ENCODE measurements at places on chromosomes 16 and 17.

DNA sequence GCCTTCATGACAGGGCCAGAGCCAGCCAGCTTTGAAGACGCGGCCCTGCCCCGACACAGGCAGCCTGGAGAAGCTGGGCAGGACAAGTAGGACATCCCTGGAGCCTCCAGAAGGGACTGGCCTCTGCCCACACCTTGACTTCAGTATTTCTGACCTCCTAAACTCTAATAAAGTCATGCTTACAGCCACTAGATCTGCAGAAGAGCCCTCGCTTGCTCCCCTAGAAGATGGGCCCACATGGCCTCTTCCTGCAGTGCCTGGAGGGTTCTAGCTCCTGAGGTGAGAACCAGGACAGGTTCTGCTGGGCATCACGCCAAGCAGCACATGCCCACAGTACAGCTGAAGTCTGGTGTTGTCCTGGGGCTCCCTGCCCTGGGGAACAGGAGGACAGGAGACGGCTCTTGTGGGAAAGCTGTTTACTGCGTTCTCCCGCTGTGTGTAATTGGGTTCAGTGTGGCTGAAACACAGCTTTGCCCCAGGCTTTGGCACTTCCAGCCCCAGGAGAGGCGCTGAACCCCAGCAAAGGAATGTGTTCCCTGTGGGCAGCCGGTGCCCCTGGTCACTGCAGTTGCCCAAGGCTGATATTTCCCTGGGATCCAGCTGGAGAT, 2.6 kb downstream of the APRT start:
- no peak for DNase-seq
- peak overlapping the region; percentile 94 for H3K4me3 ChIP-seq
- H3K4me1 ChIP-seq, result peaks cover 29% of the 10 kb centered on the region
- no peaks in the 10 kb centered on the region for H3K27me3 ChIP-seq

DNA sequence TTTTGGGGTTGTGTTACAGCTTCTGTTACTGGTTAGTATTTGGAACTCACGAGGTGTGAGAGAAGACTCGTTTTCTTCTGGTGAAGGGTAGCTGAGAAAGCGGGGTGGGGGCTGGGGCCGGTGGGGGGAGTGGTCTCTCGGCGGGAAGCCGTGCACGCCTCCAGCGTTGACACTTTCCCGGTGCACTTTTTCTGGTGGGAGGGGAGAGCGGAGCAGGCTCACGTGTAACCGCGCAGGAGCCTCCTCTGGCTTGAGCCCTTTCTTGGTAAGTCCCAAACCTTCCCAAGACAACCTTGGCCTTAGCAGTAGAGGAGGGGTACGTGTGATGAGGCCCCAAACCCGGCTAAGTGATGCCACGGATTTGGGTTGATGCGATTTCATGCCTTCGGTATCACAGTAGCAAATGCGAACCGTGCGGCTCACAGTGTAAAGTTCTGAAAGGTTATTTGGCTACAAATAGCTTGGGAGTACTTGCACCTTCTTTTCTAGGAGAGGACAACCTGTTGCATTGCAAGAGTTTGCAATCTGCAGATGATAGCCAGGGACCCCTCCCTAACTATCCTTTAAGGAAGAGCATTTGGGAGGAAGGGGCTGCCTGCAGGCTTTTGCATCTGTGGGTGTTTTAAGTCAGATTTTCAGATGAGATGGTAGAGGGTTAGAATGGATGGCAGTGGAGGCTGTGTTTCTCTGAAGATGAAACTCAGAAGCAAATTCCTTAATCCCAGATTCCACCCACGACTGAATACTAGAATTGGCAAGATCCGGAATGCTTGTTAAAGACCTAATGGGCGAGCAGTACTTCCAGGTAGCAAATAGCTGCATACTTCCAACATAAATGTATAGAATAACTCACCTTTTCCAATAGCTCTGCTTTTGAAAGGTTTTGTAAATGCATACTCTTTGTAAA, 1.5 kb downstream of the HLF start:
- peaks cover 90% of the 10 kb centered on the region for H3K27me3 ChIP-seq
- H3K4me3 ChIP-seq, result peak overlapping the region; percentile 30
- H3K27ac ChIP-seq, result no peak overlapping the region

GRCh38 chr16:75372236-75372856, 61.0 kb downstream of the CFDP1 start:
- peaks cover 8% of the 10 kb centered on the region for H3K27me3 ChIP-seq
- DNase-seq, result no peak
- H3K36me3 ChIP-seq, result peaks cover 20% of the 10 kb centered on the region
- H3K27ac ChIP-seq, result no peak overlapping the region
- H3K4me1 ChIP-seq, result peaks cover 2% of the 10 kb centered on the region

DNA sequence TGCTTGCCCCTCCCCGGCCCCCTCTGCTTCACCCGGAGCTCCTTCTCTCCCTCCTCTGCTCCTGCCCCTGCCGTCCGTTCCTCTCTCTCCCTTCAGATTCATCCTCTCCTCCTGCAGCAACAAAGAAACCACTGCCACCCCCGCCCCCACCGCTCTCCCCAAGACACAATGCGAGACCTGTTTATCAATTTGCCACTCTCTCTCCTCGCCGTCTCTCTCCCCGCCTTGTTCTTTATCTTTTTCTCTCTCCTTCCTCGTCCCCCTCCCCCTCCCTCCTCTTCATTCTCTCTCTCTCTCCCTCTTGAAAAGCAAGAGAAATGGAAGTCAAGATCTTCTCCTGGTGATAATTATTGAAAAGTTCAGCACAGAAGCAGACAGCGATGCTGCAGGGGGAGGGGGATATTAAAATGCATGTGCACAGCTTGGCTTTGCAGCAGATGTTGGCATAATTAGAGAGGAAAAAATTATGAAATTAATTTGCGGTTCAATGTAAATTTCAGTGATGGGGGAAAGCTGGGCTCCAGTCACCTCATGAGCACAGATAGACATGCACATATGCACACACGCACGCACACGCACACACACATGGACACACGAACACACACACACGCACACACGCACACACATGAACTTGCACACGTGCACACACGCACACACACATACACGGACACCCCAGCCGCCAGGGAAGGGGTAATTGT, 58.1 kb upstream of the CBFA2T3 start:
- H3K4me3 ChIP-seq, result no peak overlapping the region
- peaks cover 29% of the 10 kb centered on the region for H3K4me1 ChIP-seq
- H3K36me3 ChIP-seq, result peaks cover 7% of the 10 kb centered on the region
- no peak for DNase-seq
